ENCODE measurements at places on chromosomes 7 and 10.

DNA sequence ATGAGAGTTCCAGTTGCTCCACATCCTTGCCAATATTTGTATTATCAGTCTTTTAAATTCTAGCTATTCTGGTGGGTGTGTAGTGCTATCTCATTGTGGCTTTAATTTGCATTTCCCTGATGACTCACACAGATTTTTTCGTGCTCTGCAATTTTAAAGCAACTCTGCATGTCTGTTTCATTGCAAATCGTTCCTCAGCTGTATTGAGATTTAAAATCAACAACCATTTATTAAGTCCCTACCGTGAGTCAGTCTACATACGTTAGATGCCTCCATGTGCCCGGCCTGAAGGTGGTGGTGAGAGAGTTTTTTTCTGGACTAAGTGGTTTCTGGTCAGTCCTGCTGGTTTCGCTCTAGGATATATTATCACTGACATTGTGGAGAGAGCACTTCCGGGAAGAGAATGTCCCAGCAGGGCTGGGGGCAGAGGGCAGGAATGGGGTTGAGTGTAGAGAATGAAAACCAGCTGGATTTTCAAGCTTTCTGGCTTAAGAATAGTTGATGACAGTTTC, 8.4 kb upstream of the HYCC1 start:
- no peak for DNase-seq

DNA sequence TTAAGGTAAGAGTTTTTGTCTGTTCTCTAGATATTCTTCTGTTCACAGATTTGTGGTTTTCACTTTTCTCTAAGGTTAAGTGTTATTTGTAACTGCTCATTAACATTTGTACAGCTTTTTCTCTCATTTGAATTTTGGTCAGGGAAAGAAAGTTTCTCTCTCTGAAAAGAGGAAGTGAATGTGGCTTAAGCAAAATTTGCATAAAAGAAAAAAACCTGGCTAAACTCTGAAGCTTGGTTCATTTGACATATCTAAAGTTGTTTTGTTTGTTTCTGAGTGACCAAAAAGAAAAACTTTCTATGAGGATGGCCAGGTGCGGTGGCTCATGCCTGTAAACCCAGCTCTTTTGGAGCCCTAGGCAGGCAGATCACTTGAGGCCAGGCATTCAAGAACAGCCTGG, 22.0 kb upstream of the SLC26A4 start:
- no peak for DNase-seq

DNA sequence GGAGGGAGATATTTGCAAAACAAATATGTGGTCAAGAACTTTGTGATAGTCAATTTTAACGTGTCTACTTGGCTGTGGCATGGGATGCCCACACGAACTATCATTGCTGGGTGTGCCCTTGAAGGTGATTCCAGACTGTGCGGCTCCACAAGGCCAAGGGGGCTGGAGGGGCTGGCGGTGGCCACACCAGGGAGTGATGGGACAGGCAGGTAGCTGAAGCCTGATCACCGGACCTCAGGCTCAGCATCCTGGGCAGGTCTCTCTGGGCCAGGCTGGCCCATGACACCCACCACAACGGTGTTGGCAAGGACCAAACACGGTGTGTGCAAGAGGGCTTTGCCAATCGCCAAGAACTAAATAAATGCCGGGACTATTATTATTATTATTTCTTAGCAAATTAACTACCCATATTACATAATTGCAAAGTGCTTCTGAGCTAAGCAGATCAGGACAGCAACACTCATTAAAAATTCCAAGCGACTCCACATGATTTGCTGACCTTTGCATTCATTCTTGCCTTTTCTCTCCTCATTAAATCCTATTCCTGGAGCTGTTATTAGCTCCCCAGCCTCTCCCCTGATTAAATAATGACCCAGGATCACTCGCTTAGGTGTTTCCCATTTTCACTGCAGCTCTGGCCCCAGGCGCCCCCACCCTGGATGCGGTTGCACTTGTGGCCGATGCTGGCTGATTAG, 35.4 kb upstream of the PPP2R2D start:
- no peak for DNase-seq

GRCh38 chr10:26112532-26112931, 104.0 kb upstream of the GAD2 start:
- DNase-seq, result no peak

DNA sequence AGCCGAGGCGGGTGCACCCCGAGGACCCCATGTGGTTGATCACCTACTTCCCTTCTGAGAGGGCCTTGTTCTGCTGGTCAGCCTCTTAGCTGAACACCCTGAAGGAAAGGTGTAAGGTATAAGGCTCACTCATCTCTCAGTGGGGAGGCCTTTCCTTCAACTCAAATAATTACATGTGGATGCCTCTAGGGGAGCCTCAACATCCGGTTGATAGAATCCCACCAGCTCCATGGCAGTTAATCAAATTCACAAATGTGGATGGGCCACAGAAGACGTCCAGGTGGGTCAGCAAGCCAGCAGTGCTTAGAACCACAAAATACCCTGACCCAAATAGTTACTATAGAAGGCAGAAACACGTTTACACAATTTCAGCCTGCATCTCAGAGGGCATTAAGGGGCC, 37.7 kb upstream of the ZNF32 start:
- no peak for DNase-seq

- DNase-seq, result no peak
These were observed 615.1 kb downstream of the SDK1 start for GRCh38 chr7:3916146-3916545.

- no peak for DNase-seq
These were observed 40.3 kb downstream of the FAM53B start for GRCh38 chr10:124703778-124704427.

DNA sequence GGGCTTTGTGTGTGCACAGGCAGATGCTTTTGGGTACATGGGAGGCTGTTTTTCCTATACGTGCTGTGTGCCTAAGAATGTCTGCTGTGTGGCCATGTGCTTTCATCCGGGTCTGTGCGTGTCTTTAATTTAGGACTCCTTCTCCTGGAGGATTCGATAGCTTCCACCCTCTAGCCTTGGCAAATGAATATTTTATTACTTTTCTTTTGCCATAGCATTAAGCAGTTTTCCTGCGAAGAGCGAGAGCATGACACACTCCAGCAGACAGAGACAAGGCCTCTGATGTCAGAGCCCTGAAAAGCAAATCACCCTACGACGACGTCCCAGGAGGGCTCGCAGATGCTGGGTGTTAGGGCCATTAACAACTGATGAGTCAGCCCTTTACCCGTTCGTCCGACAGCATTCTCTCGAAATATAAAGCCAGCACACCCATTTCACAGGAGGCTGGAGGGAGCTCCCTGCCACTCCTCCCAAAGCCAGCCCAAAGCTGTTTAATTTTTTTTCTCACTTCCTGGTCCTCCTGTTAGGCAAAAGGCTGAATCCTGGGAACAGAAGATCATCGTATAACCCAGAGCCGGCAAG, 311.3 kb upstream of the ZMIZ1 start:
- no peak for DNase-seq

GRCh38 chr10:35691522-35692236, 49.6 kb upstream of the FZD8 start:
- DNase-seq, result no peak

GRCh38 chr10:34644224-34644623, 170.9 kb downstream of the PARD3 start:
- DNase-seq, result no peak

DNA sequence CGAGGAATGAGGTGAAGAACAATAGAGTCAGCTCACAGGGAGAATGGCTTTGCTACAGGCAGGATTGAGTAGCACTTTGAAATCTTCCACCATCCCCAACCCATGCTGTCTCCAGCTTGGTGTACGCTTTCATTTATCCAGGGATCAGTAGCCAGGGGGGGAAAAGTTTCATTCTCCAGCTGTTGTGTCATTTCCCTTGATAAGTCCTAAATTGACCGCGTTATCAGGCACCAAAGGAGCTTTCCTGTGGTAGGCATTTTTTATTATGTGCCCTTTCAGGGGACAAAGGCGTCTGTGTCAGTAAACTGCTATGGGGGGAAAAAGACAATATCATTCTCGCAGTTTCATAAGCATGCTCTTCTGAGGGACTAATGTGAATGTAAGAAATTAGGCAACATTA, 106.6 kb upstream of the YAE1 start:
- no peak for DNase-seq

DNA sequence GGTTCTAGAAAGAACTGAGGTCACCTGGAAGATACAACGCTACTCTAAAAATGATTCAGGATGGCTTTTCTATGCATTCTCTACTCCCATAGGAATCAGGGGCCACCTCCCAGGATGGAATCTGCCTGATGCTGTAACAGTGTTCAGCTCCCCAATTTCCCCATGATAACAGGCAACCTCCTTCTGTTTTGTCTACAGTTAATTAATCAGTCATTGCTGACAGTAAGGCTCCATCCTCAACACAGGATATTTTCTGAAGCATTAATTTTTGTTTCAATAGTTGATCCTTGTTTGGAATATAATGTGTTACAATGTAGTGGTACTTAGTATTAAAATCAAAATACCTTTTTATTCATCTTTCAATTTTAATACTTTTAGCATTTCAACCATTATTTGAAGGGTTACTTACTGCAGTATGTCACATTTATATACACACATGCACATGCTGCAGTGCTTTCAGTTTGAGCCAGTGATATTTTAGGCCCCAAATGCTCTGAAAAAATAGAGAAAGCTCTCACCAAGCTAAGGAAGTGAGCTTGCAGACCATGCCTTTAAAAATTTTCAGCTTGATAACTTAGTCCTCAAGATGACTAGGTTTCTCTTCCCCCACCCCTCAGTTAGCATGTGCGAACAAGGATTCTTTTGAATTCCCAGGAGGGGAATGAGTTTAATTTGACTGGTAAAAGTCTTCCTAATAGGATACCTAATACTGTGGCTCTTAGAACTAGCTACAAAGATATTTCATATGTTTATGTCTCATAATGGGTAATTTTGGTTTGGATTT, 592 bp upstream of the PIK3CG start:
- DNase-seq, result no peak

GRCh38 chr7:87342231-87342630, 3.2 kb upstream of the CROT start:
- no peak for DNase-seq

- DNase-seq, result no peak
These were observed 210.7 kb downstream of the SKAP2 start for GRCh38 chr7:26653430-26654399.

- no peak for DNase-seq
These were observed 241.4 kb upstream of the PODXL start for GRCh38 chr7:131797841-131798240.

DNA sequence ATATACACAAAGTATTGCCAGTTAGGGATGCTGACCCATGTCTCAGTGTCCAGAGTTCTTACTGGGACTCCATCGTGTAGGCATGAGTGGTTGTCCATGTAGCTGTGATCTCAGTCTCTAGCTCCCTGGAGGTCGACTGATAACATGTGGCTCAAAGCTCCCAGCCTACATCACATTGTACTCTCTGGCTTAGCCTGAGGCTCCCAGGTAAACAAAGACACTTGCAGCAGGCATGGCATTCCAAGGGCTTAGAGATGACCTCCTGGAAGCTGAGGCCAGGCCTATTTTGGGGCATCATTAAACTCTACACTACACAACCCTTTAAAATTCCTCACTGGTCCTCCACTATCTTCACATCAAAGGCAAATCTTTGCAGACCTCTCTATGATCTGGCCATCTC, 100.8 kb upstream of the DOCK1 start:
- no peak for DNase-seq

DNA sequence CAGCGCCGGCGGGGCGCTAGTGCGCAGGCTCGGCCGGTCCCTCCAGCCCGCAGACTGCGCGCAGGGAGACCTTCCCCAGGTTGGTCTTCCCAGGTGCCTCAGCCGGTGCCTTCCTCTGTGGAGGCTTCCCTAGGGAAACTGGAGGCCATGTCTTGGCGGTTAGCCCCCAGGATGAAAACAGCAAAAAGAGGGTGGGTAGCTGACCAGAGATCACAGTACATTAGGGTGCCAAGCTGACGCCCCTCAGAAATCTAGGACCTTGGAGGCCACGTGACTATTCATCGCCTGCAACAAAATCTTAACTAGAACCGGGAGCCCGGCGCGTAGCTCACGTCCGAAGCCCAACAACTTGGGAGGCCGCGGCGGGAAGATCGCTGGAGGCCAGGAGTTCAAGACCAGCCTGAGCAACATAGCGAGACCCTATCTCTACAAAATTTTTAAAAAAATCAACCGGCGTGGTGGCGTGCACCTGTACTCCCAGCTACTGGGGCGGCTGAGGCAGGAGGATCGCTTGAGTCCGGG, 327 bp upstream of the FIS1 start:
- DNase-seq, result no peak

GRCh38 chr10:34198953-34199352, 616.1 kb downstream of the PARD3 start:
- no peak for DNase-seq

- DNase-seq, result no peak
These were observed 34.6 kb upstream of the LCOR start for GRCh38 chr10:96797485-96797884.

- DNase-seq, result peak; percentile 24
These were observed at the start of gene PODXL for GRCh38 chr7:131556053-131556908. TSS of gene PODXL (minus strand) at chr7:131556628. CDS start at chr7:131556359, 269 bp downstream.

DNA sequence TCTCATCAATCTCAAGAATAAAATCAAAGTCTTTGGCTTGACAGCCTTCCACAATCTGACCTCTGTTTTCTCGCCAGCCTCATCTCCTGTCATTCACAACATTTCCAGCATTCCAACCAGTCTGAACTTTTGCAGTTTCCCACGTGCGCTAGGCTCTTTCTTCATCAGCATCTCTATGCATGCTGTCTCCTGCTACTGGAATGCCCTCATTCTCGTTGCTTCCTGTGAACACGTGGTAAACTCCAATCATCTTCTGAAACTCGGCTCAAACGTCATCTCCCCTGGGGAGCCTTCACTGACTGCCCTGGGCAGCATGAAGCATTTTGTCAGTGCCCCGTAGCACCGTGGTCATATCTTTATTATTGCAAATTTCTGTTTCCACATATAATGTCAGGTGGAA, 12.2 kb upstream of the RSBN1L start:
- no peak for DNase-seq

- DNase-seq, result no peak
These were observed 38.1 kb upstream of the PIK3AP1 start for GRCh38 chr10:96758423-96758822.

GRCh38 chr10:123706236-123706635, 40.1 kb downstream of the GPR26 start:
- DNase-seq, result no peak

- no peak for DNase-seq
These were observed 428.2 kb upstream of the GALNT17 start for GRCh38 chr7:70703785-70704184.

DNA sequence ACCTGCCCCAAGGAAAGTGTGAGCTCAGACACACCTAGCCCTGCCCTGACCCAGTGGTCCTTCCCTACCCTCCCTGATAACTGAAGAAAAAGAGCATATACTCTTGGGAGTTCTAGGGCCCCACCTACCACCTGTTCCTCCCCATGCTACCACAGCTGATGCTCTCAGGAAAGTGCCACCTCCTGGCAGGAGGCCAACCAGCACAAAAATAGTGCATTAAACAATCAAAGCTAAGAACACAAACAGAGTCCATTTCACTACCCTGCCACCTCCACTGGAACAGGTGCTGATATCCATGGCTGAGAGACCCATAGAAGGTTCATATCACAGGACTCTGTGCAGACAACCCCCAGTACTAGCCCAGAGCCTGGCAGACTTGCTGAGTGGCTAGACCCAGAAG, 288.6 kb upstream of the PHF14 start:
- no peak for DNase-seq
